DMS 273 treated with DMSO at 0.1 percent for 48 hours (cell line): ENCODE measurements at places on chromosomes 5 and 9.
A peak's percentile ranks its signal among the peaks of the same experiment; 100 is the strongest.

- no peak for DNase-seq
Measured at GRCh38 chr5:12691330-12691729, 787.1 kb upstream of the CTNND2 start.

DNA sequence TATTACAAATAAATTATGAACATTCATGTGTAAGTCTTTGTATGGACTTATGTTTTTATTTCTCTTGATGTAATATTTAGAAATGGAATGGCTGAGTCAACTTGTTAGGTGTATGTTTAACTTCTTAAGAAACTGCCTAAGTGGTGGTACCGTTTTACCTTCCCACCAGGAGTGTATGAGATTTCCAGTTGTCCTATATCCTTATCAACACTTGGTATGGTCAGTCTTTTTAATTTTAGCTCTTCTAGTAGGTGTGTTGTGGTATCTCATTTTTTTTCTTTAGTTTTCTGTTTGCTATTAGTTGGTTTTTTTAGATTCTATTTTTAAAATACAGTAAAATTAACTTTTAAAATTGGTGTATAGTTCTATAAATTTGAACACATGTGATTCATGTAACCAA is 3.7 kb downstream of the NDUFAF2 start:
- no peak for DNase-seq

DNA sequence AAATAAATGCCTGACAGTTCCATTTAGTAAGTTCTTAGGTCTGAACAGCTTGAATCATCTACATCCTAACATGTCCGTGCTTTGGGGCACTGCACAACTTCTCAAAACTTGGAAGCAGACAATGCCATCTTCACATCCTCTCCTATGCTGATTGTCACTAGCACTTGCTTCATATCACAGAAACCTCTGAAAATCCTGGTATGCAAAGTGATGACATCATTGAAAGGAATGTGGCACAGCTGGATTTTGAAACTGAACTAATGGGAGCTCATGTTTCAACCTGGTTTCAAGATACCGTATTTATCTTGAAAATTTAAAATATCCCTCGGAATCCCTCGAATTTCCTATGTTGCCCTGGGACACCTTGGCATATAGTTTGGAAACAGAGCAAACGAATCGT is 490.2 kb upstream of the DAP start:
- no peak for DNase-seq

GRCh38 chr9:104319685-104320084 is 184.4 kb upstream of the OR13F1 start:
- DNase-seq: peak; percentile 91

DNA sequence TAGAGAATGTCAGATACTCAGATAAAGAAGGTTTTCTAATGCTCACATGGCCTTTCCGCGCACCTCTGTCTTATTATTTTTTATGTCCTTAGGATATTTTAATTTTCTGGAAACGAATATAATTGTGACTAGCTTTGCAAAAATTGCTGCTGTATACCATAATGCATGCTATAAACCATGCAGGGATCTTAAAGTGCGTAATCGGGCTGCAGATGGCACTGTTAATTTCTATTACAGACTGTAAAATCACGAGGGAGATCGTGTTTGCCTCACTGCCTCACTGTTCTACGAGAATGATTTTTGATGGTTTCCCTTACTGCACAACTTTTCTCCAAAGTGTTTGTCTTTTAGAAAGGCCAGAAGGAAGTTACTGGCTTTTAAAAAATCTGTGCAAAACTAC is 356.1 kb downstream of the TUSC1 start:
- no peak for DNase-seq

DNA sequence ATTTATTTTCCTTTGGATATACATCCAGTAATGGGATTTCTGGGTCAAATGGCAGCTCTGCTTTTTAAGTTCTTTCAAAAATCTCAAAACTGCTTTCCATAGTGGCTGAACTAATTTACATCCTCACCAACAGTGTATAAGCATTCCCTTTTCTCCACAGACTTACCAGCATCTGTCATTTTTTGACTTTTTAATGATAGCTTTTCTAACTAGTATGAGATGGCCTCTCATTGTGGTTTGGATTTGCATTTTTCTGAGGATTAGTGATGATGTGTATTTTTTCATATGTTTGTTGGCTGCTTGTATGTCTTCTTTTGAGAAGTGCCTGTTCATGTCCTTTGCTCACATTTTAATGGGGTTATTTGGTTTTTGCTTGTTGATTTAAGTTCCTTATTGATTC is 90.0 kb upstream of the HMHB1 start:
- DNase-seq: no peak

- no peak for DNase-seq
Measured at GRCh38 chr5:58369513-58370190, 90.2 kb downstream of the PLK2 start.

DNA sequence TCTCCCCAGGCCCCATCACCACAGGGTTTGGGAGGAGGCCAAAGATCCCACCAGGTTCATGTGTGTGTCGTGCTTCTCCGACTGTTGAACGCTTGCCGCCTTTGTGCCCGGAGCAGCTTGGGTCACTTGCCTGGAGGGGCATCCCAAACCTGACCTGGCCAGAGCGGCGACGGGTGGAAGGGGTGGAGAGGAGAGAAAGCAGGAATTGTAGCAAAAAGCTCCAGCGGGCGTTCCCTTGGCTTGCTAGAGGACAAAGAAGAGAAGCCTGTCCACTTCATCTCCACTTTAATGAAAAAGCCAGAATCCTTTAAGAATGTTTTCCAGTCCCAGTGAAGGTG is 2.9 kb upstream of the TRIM41 start:
- DNase-seq: no peak

GRCh38 chr9:132978451-132979131 is at the start of gene GFI1B:
Gene GFI1B, plus strand, starts transcription at chr9:132978694. Its CDS starts 7,985 bp downstream, at chr9:132986679.
- DNase-seq: no peak

DNA sequence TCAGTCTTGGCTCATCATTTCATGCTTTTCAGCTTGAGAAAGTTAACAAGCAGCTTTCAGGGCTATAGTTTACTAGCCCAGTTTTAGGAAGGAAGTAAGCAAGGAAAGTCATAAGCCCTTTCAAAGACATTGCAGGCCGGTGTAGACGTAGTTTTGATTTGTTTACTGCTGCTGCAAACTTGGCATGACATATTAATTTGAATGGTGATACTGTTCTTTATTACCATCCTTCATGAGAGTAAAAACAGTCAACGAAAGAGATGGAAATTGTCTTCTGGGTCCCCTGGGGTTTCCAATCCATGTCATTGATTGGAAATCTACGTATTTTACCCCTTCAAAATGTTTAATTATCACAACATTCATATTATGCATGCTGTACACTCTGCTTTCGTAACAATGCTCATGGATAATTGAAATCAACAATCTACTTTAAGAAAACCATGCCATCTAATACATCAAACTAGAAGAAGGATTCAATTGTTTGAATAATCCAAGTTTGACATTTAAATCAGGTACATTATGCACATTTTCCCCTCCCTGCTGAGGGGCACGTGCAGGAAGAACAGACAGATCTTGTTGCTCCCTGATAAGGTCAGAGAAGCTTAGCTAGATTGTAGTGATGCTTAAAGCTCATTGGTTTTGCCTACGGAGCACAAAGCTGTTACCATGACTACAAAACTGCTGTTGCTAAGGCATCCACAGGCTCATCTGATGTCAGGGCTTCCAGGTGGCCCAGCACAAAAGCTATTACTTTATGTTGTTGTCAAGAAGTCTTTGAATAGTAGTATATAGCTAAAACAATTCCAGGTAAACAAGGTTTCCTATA is 139.9 kb upstream of the PRLR start:
- DNase-seq: peak; percentile 30

DNA sequence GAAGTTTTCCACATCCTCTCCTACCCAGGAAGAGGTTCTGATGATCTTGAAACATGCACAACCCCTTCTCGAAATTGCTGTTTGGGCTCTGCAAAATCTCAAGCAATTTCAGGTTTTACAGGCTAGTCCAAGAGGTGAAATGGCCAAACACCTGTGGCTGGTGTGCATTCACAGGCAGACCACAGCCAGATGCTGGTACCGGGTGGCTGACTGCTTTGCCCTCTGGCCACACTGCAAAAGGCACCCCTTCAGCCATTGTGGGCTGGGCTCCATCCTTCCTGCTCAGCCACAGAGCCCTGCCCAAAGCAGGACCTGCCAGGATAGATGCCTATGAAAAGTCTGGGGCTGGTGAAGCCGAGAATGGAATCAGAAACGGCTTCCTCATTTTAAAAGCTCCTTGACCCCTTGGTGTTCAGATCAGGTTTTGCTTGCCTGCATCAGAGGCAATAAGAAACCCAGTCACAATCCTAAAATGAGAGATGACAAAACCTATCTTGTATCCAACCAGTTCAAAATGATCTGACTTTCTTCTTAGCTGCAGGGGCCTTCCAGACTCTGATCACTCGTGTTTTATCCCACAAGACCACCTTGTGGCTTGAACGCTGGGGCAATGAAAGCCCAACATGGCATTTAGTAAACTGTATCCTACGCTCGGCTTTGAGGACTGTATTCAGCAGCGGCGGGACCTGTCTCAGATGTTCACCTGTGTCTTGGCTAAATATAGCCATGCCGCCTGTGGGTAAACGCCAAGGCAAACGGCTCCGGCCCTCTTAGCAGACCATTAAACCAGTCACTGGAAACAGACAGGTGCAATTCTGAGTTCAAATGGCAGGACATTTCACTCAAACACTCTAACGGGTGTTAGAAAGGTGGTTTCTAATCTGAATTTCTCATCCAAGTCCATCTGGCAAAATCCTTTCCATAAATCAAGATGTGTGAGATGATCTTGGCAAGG is 49.6 kb downstream of the EPB41L4B start:
- DNase-seq: peak; percentile 84

DNA sequence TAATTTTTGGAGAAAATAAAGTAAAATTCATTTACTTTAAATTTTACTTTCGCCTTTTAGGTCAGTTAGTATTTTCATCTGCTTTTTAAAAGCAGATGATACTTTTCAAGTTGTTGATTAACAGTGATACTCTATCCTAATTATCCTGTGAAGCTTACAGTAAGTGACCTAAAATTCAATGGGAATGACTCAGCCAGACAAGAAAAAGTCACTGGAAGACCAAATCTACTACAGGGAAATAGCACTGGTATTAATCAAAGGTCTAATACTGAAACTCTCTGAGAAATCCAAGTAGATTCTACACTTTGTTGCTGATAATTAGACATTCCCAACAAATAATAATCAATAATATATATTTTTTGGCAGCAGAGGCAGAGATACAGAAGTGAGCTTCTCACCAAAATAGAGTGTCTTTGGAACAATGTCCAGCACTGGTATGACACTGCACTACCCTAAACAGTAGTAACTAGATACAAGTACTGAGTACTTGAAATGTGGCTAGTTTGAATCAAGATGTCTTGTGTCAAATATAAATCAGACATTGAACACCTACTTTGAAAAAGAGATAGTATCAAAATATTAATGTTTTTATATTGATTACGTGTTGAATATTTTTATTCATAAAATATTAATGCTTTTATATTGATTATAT is 22.8 kb upstream of the ELL2 start:
- no peak for DNase-seq

DNA sequence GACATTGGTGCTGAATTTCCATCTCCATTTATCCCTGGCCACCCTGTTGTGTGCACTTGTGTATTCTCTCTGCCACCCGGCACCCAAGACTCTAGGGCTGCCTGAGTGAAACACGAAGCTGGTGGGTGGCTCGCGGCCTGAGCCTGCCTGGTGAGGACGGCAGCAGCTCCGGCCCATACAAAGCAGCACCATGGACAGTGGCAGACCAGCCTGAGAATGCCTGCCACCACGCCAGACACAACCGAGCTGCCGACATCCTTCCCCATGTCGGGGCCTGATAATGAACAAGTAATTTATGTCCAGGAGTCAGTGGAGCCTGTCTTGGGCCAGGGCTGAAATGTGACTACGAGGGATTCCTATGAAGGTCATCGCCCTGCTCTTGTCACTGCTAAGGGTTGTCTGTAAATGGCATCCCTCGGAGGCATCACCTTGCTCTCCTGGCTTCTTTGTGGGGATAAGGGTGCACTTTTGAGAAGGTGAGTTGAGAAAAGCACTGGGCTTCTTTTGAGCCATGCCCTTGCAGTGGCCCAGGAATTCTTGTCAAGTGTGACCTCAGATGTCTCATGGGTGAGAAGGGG is 175.7 kb downstream of the MELK start:
- DNase-seq: no peak

- DNase-seq: peak; percentile 93
Measured at GRCh38 chr5:81856948-81857928, 106.3 kb upstream of the SSBP2 start.

DNA sequence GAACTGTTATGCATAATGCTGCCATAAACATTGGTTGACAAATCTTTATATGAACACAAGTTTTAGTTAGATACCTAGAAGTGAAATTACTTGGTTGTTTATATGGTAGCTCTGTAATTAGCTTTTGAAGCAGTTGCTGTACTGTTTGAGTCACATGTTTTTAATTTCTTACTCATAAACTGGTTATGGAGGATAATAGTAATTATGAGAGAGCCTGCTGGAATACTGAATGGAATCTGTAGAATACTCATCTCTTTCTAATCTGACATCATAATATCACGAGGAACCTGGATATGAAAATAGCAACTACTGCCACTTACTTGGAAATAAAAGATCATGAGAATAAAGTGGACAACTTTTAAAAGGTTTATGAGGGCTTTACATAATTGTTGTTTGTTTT is 509.2 kb downstream of the CETN3 start:
- DNase-seq: no peak

- no peak for DNase-seq
Measured at GRCh38 chr5:95627971-95628810, 8.3 kb downstream of the GPR150 start.

DNA sequence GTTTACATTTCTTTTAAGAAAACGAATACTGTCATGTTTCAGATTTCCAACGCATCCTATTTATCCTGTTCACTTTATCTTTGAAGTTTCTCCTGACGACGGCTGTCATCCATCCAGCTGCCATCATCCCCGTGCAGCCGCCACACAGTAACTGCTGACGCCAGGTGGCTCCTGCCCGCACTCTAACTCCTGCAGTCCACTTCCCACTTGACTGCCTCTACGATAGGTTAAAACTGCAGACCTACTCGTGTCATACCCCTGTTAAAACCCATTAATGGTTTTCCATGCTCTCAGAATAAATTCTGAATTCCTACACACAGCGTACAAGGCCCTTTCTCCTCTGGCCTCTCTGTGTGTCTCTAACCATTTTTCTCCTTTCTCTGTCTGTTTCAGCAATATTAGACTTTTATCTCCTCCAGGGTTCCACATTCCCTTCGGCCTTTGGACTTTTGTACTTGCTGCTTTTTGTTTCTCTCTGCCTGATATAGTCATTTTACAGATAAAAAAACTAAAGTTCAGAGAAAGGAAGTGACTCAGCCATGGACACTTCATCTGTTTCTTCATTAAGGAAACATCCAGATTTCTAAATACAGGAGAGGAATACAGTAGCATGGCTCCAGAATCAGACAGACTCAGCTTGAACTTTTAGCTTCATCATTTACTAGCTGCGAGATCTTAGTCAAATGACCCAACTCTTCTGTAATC is 84.9 kb downstream of the ADAMTS12 start:
- DNase-seq: no peak

- DNase-seq: no peak
Measured at GRCh38 chr9:14344053-14344524, 30.1 kb upstream of the NFIB start.
